NCI-H345 (cell line): ENCODE measurements at places on chromosomes 12 and 14.

GRCh38 chr12:14219156-14219555 lies 146.3 kb upstream of the ATF7IP start:
- no peak for DNase-seq

DNA sequence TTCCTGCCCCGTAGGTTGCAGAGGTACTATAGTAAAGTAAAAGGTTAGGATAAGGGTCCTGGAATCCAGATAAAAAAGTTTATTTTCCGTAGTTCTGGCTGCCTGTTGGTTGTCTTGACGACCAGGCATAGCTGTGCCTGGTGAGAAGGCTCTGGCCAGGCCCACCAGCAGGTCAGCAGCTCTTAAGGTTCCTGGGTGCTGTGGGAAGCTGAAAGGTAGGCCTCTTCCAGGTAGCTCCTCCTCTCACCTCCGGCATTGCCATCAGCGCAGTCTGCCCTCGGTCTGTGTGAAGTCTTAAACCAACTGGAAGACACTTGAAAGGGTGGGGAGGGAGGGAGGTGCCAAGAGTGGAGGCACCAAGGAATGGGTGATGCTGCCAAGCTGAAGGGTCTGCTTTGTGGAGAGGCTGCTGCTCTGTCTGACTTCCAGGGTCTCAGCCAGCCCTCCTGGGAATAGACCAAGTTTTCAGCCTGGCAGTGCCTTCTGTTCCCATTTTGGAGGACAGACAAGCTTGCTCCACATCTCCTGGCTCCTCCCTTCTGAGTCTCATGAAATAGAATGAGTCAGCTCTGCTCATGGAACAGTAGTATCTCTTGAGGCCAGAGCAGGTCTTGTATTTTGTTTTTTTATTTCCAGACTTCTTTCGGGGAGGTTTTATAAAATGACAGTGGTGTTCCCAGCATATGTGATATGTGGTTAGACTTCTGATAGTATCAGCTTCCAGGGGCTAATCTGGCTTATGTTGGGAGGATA lies 5.2 kb upstream of the ACADS start:
- DNase-seq, result no peak

GRCh38 chr14:103762541-103762940 lies 46.9 kb downstream of the ZFYVE21 start:
- no peak for DNase-seq

- DNase-seq, result no peak
Observed at GRCh38 chr14:64825509-64825908, 54.2 kb downstream of the SPTB start.

DNA sequence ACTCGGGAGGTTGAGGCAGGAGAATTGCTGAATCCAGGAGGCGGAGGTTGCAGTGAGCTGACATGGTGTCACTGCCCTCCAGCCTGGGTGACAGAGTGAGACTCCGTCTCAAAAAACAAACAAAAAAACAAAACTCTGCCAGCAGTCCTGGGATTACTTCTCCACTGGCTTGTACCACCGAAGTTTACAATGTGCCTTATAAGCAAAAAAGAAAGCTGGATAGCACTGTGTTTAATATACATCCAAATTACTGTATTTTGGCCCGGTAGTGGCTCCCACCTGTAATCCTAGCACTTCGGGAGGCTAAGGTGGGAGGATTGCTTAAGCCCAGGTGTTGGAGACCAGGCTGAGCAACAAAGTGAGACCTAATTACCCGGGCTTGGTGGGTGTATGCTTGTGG lies 16.7 kb downstream of the HOMEZ start:
- DNase-seq, result no peak

GRCh38 chr14:24829862-24830261 lies 195.9 kb upstream of the GZMB start:
- DNase-seq, result no peak

- DNase-seq, result no peak
Observed at GRCh38 chr14:82362452-82362851, 828.8 kb upstream of the SEL1L start.

DNA sequence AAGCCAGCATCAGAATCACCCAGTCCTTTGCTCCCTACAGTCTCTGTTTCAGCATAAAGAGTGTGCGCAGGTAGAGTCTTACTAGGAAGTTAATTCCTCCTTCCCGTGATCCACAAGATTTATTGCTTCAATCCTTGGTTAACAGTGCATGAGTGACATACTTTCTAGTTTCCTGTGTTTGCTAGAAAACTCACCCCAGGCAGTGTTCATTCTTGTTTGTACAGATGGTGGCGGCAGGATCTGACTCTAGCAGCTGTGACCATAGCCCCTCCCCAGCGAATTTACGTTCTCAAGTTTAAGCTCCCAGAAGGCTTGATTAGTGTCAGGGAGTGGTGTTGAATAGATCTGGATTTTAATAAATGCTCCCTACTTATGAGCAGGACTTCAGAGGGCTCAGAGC lies 75.9 kb upstream of the ANO2 start:
- DNase-seq, result peak; percentile 60

GRCh38 chr14:56005191-56006053 lies 112.8 kb upstream of the PELI2 start:
- DNase-seq, result no peak

DNA sequence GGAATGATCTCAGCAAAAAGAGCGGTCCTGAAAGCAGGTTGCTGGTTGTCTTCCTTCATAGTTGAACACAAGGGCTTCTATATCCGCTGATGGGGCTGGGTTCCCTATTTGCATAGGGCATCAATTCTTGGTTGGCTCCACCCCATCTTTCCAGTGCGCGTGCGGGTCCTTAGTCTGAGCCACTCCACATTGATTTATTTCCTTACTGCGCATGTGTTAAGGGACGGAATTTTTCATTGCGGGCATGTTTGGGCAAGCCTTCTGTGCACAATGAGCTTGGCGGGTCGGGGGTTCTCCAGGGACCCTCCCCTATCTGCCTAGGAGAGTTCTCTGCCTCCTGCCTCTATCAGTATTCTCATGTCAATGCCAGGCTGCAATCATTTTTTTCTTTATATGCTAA lies 21.2 kb upstream of the DLGAP5 start:
- no peak for DNase-seq

DNA sequence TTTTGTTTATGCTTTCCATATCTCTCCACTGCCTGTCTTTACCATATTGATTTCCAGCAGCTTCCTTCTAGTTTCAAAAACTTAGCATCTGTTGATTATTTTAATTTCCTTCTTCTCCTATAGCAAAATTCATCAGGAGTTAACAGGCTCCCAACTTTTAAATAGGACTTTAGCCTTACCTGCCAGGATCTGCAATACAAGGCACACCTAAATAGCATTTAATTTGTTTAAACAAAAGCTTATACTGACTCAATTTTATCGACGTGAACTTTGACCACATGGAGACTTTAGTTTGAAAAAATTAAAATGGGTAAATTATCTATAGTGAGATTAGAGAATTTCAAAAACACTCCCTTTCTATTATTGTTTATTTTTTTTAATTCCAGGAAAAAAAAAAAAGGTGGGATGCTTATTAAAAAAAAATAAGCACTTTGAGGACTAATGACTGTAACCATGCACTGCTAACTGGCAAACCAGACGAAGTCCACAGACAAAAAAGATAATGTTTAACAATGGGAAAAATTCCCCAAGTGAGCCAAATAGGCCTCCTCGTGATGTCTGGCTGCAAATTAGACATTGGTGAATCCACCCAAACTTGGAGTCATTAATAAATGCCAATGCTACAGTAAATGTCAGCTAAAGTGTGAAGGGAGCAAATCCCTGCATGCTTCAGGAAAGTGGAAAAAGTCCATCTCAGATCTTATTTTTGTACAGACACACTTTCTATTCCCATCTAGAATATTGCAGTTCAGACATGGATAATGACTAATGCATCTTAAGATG lies 40.7 kb downstream of the RMST start:
- no peak for DNase-seq

DNA sequence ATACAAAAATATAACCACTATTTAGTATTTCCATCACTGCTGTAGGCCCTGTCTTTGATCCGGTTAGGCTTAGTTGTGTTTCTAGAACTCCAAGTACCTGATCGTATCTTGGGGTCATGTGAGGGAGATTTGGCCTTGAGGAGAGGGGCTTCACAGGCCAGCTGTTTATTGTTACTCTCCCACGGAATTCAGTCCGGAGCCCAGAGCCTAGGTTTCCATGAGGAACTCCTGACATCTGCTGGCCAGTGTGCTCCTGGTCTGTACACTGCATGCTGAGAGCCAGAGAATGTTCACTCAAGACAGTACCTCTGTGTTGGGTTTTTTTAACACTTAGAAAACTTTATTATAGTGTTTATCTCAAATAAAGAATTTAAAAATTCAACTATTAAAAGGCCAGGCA lies 341.0 kb upstream of the TMEM132C start:
- DNase-seq, result no peak

- peak; percentile 36 for DNase-seq
Observed at GRCh38 chr12:118035190-118036041, 18.9 kb downstream of the RFC5 start.

GRCh38 chr12:67456431-67456901 lies 187.3 kb downstream of the CAND1 start:
- DNase-seq, result peak; percentile 13

DNA sequence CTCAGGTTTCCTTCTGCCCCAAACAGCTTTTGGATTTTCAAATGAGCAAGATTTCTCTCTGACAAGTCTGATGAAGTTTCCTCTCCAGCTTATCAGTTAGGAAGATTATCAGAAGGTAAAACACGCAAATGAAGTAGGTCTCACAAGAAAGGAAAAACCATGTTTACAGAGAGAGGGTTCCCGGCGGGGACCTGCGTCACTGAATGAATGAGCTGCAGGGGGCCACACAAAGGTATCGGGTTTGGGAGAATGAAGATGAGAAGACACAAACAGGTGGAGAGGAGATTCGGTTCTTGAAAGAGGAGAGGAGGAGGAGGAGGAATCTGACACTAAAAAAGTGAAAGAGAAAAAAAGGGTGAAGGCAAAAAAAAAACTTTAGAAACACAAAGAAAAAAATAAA lies 208.6 kb downstream of the CALM1 start:
- peak; percentile 29 for DNase-seq

- no peak for DNase-seq
Observed at GRCh38 chr12:18343708-18344107, 82.4 kb downstream of the PIK3C2G start.

- DNase-seq, result no peak
Observed at GRCh38 chr12:116982791-116983411, 72.2 kb downstream of the FBXW8 start.

- peak; percentile 74 for DNase-seq
Observed at GRCh38 chr14:22598099-22598895, at the start of gene ABHD4. Gene ABHD4, plus strand, starts transcription at chr14:22598300. Its CDS starts 7 bp downstream, at chr14:22598307.
